NAMALWA (cell line): ENCODE measurements at places on chromosomes 3 and 15.
A peak's percentile ranks its signal among the peaks of the same experiment; 100 is the strongest.

DNA sequence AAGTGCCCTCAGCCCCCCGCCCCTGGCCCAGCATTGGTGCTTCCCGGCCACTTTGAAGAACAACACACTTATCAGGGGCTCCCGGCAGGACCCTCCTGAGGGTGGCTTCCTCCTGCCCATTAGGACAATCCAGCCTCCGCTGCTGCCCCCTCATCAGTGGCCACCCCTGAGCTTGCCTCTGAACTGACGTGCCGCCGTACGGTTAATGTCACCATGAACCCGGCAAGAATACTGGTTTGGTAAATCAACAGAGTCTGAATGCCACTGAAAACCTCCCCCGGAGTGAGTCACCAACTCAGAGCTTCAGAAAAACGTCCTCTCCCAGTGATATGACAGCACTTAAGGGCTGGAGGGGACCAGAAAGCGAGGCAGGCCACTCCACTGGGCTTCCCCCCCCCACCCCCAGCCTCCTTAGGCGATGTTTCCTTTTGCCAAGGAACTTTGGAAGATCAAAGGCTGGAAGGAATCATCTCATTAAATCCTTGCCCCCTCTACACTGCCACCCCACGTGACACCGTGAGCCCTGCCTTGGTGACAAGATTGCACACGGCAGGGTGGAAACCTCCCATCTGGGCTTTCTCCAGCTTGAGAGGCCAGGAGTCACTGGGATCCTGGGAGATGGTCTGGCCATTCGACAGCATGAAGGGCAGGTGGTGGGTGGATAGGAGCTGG is 142.1 kb downstream of the NUP210 start:
- DNase-seq = no peak

GRCh38 chr15:69612112-69612511 is 159.5 kb downstream of the RPLP1 start:
- no peak for DNase-seq

DNA sequence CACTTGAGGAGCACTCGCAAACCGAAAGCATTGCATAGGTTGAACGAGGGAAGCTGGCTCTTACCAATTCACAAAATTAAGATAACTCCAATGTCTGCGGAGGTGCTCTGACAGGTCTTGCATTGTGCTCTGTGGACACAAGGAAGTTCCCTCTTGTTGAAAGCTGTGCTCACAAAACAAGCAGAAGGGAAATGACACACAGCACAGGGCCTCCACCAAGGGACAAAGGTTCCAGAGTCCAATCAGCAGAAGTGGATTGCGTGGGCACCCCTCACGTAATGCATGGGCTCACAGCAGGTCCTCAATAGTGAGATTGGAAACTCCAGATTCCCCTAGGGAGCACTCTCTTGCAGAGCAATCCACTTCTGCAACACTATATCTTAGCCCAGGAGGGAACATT is 89.9 kb downstream of the ATP10A start:
- no peak for DNase-seq

DNA sequence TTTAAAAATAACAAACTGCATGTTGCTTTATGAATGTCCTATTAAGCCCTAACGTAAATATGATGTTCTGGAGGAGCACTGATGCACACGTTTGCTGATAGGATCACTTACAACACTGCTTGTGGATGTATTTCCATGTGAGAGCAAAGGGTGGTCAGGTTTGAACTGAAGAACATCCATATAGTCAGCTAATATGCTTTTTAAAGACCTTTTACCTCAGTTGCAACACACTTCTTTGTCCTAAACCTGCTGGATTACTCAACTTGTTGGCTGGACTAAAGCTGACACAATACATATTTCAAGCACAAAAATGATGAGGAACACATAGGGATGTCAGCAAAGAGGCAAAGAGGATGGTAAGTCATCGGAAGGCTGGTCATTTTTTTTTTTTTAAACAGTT is 186.6 kb downstream of the TIGIT start:
- no peak for DNase-seq

DNA sequence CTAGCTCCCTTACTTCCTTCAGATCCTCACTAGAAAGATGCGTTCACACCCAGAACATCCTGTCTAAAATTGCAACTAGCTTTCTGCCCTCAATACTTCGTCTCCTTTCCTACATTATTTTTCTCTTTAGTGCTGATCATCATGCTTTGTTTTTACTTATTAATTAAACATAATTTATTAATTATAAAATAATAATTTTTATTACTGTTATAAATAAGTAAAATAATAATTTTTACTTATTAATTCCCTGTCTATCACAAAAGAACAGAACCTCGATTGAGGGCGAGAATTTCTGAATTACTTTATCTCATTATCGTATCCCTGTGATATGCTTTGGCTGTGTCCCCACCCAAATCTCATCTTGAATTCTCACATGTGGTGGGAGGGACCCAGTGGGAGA is 41.3 kb downstream of the GOLIM4 start:
- DNase-seq = no peak

DNA sequence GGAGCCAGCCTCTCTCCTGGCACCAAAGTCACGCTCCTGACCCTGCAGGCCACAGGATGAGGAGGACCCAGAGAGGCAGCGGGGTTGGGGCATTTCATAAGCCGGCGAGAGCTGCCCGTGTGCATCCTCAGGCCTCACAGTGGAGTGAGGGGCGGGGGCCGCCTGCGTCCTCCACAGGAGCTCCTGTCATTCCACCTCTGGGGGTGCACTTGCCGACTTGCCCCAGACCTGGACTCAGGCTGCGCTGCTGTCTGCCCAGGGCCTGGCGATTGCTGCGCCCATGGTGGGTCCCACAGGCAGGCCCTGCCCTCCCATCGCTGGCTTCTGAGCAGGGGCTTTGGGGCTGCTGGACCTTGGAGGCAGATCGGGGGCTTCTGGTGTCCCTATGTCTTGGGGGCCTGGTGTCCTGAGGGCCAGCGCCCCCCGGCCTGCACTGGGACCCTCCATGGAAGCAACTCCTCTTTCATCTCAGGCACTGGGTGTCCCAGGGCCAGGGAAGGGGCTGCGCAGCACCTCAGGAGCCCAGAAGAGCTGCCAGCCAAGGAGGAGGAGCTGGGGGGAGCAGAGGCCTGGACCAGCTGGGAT is 184.0 kb downstream of the GOLGA6L6 start:
- no peak for DNase-seq

DNA sequence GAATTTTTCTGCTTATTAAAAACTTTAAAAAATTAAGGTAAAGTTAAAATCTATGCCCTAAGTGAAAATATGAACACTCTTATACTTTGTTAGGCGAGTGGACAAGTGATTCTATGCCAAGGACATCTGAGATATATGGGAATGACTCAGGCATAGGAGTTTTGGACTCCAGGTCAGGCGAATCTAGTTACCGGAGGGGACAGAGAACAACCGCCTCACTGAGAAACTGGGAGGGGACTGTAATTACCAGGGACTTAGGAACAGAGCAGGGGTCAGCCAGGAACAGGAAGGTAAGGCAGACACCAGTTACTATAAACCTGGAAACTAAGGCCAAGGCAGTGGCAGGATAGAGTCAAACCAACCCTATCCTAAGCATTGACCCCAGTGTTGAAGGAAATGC is 16.8 kb upstream of the ATP1B3 start:
- no peak for DNase-seq

DNA sequence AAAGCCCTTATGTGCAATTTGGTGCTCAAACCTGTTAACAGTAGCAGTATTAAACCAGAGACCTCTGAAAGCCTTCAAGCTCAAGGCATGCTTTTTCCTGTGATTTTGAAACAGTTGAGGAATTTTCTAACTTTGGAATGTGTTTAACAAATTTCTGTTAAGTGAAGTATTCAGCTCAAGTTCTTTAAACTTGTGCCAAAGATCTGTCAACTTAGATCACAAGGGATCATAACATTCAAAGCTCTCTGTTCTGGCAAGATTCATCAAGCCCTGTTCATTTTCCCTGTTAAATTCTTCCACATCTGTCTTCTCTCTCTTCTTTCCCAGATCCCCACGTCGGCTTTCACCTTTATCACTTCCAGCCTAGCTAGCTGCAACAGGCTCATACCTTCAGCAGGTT is 28.8 kb upstream of the RYK start:
- DNase-seq = no peak

DNA sequence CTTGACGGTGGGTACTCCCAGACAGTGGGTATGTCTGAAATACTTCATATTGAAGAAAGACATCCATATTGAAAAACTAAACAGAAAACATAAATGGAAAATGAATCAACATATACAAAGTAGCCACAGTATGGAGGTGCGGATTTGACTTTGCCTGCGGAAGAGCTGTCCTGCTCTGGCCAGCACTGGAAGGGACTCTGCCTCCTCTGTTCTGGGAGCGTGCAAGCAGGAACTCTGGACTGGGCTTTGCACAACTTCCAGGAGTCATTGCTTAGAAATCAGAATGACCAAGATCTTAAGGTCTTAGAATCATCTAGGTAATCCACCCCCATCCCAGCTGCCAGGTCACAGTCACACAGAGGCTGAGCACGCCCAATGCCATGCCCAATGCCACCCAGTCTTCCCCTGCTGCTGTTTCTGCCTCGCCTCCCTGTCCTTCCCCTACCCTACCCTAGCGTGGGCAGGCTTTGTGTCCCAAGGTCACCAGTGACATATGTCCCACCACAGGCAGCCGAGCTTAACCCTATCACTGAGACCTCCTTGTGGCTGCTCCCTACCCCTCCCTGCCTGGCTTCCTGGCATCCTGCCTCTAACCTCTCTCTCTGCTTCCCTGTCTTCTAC is 36.3 kb downstream of the CDC25A start:
- DNase-seq = no peak

DNA sequence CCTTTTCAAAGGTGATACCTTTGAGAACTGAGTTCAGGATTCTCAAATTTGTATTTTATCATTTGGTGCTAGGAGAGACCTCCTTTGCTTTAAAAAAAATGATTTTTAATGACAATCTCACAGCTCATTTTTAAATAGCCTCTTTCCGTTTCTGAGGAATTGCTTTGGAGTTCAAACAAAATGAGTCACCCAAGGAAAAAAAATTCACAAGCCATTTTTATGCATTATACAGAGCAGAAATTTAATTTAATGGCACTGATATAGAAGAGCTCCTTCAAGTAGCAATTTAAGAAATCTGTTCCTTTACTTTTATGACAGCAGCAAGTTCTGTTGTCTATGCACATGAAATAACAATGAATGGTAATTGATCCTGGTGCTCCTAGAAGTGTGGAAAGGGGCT is 337.9 kb upstream of the KCNMB2 start:
- no peak for DNase-seq

GRCh38 chr15:59396679-59397078 is 24.0 kb upstream of the MYO1E start:
- no peak for DNase-seq

- no peak for DNase-seq
These were observed 409.5 kb downstream of the ROBO1 start for GRCh38 chr3:79358327-79358726.

GRCh38 chr3:171351676-171352075 is 108.5 kb downstream of the TNIK start:
- DNase-seq = no peak

DNA sequence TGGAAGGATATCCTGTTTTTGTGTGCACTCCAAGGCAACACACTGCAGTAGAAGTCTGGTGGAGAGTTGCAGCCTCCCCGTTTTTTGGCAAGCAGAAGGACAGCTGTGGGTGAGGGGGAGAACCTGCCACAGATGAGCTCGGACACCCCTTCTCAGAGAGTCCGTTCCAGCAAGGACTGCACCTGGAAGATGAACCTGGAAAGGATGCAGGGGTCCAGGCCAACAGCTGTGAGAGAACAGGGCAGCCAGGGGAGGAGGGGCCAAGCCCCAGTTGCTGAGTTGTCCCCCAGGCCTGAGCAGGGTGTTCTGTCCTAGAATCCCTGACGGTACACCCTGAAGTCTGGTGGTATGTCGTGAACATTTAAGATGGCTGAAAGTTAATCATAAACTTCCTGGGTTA is 30.2 kb downstream of the ZXDC start:
- DNase-seq = no peak

DNA sequence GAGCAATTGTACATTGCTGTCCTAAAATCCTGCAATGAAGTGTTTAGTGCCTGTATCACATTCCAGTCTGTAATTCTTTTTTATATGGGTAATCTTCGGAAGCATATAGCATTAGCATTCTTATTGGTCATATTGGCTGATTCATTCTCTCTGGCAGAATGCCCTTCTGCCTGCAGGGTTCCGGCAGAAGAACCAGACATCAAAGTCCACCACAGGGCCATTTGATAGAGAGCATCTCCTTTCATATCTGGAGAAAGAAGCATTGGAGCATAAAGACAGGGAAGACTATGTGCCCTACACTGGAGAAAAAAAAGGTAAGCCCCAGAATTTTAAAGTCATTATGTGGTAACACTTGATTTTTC is 39.6 kb downstream of the TMOD3 start:
- DNase-seq = no peak

- DNase-seq = peak; percentile 6
These were observed 28.3 kb downstream of the GAP43 start for GRCh38 chr3:115651599-115651998.

GRCh38 chr3:172625404-172625803 is 85.5 kb downstream of the NCEH1 start:
- no peak for DNase-seq

- DNase-seq = peak; percentile 98
These were observed at the start of gene TIMMDC1 for GRCh38 chr3:119498186-119499011. Gene TIMMDC1 (plus strand): TSS chr3:119498547. CDS start chr3:119498734, 187 bp downstream.

DNA sequence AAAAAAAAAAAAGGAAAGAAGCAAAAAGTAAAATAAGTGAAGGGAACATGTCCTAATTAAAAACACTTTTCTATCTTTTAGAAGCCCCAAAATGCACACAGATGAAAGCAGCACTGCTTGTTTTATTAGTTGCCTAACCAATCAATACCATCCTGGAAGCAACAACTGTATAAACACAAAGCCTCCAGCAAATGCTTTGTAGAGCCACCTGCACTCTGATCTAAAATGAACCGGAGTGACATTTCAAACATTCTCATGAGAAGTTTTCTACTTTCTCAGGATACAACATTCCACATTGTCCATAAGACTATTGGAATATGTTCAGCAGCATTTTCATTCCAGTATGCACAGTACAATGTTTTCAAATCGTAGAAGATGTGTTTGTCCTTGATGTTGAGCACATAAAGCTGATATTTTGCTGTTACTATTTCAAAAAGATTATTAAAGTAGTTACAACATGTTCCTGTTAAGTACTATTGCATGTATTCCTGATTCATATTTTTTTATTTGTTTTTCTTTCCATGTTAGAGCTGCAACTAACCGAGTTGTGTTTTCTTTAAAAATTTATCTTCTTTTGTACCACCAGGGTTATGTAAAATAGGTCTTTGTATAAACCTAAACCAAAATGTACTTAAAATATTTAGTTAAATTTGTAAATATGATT is 50.3 kb upstream of the PLSCR5 start:
- DNase-seq = no peak

GRCh38 chr3:117734496-117734895 is 1024.9 kb downstream of the TUSC7 start:
- no peak for DNase-seq
